ENCODE measurements at places on chromosomes 5 and 9.

- H3K27me3 ChIP-seq = peaks cover 31% of the 10 kb centered on the region
- H3K27ac ChIP-seq = no peak overlapping the region
- peaks cover 1% of the 10 kb centered on the region for H3K36me3 ChIP-seq
- H3K4me3 ChIP-seq = no peak overlapping the region
Measured at GRCh38 chr9:121593066-121593465, 58.4 kb upstream of the DAB2IP start.

DNA sequence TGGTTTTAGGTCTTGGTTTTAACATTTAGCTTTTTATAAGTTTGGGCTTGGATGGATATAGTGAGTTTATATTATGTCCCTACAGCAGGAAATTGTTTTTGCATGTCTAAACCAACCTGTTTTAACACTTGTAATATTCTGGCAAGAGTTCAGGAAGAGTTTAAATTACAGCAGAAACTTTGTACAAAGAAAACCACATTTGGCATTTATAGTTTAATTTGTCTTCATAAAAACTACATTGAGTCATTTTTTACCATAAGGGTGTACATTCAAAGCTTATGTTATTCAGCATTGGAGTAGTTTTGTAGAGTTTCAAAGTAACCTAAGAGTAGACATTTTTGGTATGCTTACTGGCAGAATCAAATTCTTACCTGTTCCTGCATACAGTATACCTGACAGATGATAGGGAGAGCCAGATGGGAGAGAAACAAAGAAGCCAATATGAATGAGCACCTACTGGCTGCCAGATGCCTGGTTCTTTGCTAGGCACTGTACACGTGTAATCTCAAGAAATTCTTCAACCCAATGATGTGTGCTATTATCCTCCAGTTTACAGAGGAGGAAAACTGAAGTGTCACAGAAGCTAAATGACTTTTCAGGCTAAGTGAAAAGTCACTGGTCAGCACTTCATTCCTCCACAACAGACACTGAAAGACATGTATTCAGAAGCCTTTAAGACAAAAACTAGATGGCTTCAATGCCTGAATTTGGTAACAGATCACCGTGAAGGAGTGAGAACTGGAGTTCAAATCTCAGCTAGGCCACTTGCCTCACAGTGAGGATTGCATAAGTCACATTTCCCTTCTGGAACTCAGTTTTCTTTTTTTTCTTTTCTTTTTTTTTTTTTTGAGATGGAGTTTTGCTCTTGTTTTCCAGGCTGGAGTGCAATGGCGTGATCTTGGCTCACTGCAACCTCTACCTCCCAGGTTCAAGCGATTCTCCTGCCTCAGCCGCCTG is 25.9 kb upstream of the ECM2 start:
- no peak overlapping the region for H3K27ac ChIP-seq
- no peak for DNase-seq
- H3K4me1 ChIP-seq = no peaks in the 10 kb centered on the region
- no peaks in the 10 kb centered on the region for H3K36me3 ChIP-seq
- H3K4me3 ChIP-seq = no peak overlapping the region
- no peaks in the 10 kb centered on the region for H3K27me3 ChIP-seq

DNA sequence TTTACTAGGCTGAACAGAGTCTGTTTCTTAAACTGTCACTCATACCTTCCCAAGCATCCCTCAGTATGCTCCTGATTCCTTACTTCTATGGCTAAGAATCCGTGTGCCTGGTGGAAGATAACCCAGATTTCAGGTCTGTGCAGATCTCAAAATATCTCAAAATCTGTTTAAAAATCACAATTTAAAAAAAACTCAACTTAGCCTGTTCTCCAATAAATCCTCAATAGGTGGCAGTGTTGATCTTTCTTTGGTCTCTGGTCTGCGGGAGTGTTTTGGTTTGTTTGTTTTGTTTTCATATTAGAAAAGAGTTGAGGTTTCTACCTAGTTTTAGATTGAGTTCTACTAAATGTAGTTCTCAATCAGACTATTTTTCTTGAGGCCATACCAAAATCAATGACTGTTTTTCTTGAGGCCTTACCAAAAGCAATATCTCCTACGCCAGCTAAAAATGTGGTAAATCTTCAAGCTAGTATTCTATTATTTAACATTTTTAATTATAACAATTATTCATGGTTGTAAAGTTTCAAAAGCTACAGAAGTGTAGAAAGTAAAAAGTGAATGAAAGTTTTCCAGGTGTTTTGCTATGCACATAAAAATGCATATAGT is 57.9 kb downstream of the TGFBR1 start:
- H3K27ac ChIP-seq = no peak overlapping the region
- H3K27me3 ChIP-seq = peaks cover 22% of the 10 kb centered on the region
- peaks cover 18% of the 10 kb centered on the region for H3K4me1 ChIP-seq
- H3K36me3 ChIP-seq = no peaks in the 10 kb centered on the region

GRCh38 chr5:60365001-60365400 is 335.0 kb downstream of the DEPDC1B start:
- H3K27ac ChIP-seq = no peak overlapping the region
- no peaks in the 10 kb centered on the region for H3K27me3 ChIP-seq
- no peaks in the 10 kb centered on the region for H3K4me1 ChIP-seq
- no peak for DNase-seq
- H3K4me3 ChIP-seq = no peak overlapping the region

DNA sequence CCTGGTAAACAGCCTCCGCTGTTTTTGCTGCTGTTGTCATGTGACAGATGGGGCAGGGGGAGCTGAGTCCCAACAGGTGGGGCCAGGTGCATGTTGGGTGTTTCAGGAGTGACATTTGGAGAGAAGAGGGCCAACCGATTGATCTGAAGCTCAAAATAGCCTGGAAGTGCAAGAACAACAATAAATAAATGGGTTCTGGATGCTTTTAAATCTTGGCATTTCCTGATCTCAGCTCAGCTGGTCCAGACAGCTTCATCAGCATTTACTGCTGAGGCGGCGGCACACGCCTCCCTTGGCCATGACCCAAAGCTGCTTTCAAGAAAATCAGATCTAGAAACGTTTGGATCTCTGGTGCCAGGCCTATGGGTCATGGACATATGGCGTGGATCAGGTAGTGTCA is 70.5 kb downstream of the PPARGC1B start:
- peaks cover 4% of the 10 kb centered on the region for H3K4me1 ChIP-seq
- H3K36me3 ChIP-seq = no peaks in the 10 kb centered on the region
- H3K27ac ChIP-seq = no peak overlapping the region
- no peak for DNase-seq

DNA sequence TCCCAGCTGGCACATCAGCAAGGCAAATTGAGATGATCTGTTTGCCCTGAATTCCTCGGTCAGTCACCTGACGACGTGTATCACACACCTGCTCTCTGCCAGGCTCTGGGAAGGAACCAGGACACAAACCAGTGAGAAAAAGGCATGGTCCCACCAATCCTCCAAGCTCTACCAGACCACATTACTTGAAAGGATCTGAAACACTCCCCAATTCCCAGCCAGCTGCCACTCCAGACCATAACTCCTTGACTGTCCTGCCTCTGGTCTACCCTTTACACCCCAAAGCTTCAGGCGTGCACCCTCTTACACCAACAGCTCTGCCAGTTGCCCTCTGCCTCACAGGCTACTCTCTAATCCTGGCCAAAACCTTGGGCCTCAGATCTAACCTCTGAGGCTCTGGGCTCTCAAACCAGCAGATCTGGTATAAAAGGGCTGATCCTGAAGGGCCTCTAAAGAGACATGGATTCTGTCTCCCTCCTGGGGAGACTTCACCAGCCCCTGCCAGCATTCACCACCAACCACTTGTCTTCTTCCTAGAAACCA is 6.8 kb downstream of the MGAT1 start:
- H3K4me1 ChIP-seq = peaks cover 53% of the 10 kb centered on the region
- peak overlapping the region; percentile 75 for H3K27ac ChIP-seq
- H3K4me3 ChIP-seq = peak overlapping the region; percentile 3
- peaks cover 71% of the 10 kb centered on the region for H3K36me3 ChIP-seq

- H3K27ac ChIP-seq = no peak overlapping the region
- H3K27me3 ChIP-seq = no peaks in the 10 kb centered on the region
Measured at GRCh38 chr5:67725604-67726003, 490.0 kb upstream of the PIK3R1 start.

GRCh38 chr5:61333321-61333953 is 1.4 kb downstream of the ZSWIM6 start:
- H3K27ac ChIP-seq = peak overlapping the region; percentile 48
- peaks cover 40% of the 10 kb centered on the region for H3K27me3 ChIP-seq
- H3K4me3 ChIP-seq = peak overlapping the region; percentile 87
- H3K36me3 ChIP-seq = peaks cover 21% of the 10 kb centered on the region

- DNase-seq = no peak
- H3K36me3 ChIP-seq = no peaks in the 10 kb centered on the region
- H3K27me3 ChIP-seq = no peaks in the 10 kb centered on the region
- no peaks in the 10 kb centered on the region for H3K4me1 ChIP-seq
- H3K27ac ChIP-seq = no peak overlapping the region
Measured at GRCh38 chr9:26171691-26172090, 493.4 kb upstream of the TUSC1 start.

GRCh38 chr9:106334081-106334480 is 528.9 kb upstream of the ZNF462 start:
- DNase-seq = no peak
- H3K4me3 ChIP-seq = no peak overlapping the region
- H3K36me3 ChIP-seq = no peaks in the 10 kb centered on the region
- H3K27ac ChIP-seq = no peak overlapping the region
- no peaks in the 10 kb centered on the region for H3K27me3 ChIP-seq

GRCh38 chr5:60648175-60648574 is 51.8 kb downstream of the DEPDC1B start:
- H3K27me3 ChIP-seq = no peaks in the 10 kb centered on the region
- no peak overlapping the region for H3K27ac ChIP-seq
- no peak overlapping the region for H3K4me3 ChIP-seq
- DNase-seq = no peak

GRCh38 chr5:134188092-134188491 is 11.3 kb upstream of the SKP1 start:
- no peak for DNase-seq
- H3K27ac ChIP-seq = no peak overlapping the region
- no peaks in the 10 kb centered on the region for H3K27me3 ChIP-seq
- H3K36me3 ChIP-seq = no peaks in the 10 kb centered on the region

DNA sequence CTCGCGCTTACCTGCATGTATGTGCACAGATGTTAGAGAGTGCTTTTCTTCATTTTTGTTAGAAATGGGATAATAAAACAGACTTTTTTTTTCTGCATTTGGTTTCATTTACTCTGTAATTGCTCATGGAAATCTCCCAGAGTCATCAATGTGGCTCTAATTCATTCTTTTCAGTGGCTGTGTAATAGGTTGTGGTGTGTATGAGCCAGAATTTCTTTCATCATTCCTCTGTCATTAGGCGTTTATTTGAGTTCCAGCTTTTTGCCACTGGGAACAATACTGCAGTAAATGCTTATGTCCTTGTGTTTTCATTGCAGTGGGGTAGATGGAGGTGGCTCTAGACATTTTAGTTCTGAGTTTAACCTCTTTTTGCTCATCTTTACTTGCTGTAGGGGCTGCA is 118.9 kb downstream of the NXNL2 start:
- no peaks in the 10 kb centered on the region for H3K4me1 ChIP-seq
- peaks cover 8% of the 10 kb centered on the region for H3K27me3 ChIP-seq
- no peaks in the 10 kb centered on the region for H3K36me3 ChIP-seq
- no peak for DNase-seq
- H3K27ac ChIP-seq = no peak overlapping the region

DNA sequence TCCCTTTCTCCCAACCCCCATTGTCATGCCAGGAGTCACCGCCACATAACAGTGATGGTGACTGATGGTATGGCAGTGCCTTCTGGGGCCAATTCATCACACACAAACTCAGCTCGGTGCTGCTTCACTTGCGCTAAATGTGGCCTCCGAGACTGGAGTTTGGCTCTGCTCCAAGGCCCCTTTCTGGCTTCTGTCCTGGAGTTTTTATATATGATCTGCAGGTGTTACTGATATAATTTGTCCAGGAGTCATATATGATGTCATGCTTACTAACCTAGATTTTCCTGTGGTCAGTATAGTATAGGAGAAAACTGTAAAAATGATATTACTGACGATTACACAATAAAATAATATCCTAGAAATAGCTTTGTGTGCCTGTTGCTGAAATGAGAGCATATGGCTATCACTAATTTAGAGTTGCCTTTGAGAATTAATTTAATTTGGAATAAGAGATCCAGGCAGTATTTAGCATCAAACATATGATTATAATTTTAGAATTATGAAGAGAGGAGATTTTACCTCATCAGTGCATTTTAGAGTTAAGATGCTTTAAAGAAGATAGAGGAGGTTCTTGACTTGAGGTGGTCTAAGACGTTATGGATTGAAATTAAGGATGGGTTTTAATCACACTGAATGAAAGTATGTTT is 334.1 kb upstream of the CD180 start:
- no peak overlapping the region for H3K4me3 ChIP-seq
- peaks cover 2% of the 10 kb centered on the region for H3K4me1 ChIP-seq
- DNase-seq = no peak
- no peaks in the 10 kb centered on the region for H3K36me3 ChIP-seq
- H3K27me3 ChIP-seq = peaks cover 6% of the 10 kb centered on the region
- no peak overlapping the region for H3K27ac ChIP-seq

- no peaks in the 10 kb centered on the region for H3K4me1 ChIP-seq
- DNase-seq = no peak
- no peaks in the 10 kb centered on the region for H3K27me3 ChIP-seq
- H3K4me3 ChIP-seq = no peak overlapping the region
- no peaks in the 10 kb centered on the region for H3K36me3 ChIP-seq
- no peak overlapping the region for H3K27ac ChIP-seq
Measured at GRCh38 chr5:101473483-101473882, 570.4 kb upstream of the ST8SIA4 start.

DNA sequence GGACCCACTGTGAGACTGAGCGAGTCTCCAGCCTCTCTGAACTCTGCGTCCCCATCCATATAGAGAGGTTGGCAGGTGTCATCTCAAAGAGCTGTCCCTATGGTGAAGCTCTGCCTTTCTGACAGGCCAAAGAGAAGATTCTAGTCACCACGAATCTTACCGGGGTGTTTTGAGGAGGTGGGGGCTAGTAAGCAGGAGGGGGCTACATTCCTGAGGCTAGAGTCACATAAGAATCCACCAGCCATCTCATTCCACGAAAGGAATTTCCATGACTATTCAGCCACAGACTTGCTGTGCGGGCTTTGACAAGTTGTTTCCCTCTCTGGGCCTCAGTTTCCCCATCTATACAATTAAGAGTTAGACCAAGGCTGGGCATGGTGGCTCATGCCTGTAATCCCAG is 16.3 kb downstream of the PDGFRB start:
- H3K4me3 ChIP-seq = no peak overlapping the region
- no peak overlapping the region for H3K27ac ChIP-seq
- DNase-seq = no peak
- no peaks in the 10 kb centered on the region for H3K36me3 ChIP-seq
- H3K27me3 ChIP-seq = no peaks in the 10 kb centered on the region
